ENCODE measurements at places on chromosomes 7 and 10. TPM values are rescaled to one million over a fixed set of nuclear protein-coding genes. Genes with fewer than 3 reads are reported as not detected.

DNA sequence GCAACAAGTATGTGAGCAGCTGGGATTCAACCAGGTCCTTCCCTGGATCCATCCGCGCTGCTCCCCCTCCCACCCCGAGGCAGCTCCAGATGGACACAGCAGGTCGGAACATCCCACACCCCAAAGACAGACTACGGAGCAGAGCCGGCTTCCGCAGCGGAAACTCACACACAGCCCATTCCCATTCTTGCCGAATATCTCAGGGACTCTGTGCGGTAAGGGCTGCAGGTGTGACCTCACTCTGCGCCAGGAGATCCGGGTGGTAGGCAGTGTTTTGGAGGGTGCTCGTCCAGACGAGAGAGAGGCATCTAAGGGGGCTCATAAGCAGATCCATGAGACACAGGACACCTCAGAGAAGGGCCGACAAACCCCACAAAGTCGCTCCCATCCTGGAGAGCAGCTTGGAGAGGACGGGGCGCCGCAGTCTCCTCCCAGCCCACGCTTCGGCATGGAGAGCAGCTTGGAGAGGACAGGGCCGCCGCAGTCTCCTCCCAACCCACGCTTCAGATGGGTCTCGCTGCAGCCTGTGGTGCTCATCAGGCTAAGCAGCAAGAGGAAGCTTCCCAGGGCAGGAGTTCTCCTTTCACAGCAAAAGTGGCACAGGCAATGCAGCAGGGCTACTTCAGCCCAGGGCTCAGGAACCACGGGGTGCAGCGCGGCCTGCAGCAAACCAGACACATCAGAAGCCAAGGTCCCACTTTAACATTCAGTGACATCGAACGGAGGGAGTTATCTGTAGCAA lies 179.9 kb downstream of the DIP2C start:
- no peak for DNase-seq

DNA sequence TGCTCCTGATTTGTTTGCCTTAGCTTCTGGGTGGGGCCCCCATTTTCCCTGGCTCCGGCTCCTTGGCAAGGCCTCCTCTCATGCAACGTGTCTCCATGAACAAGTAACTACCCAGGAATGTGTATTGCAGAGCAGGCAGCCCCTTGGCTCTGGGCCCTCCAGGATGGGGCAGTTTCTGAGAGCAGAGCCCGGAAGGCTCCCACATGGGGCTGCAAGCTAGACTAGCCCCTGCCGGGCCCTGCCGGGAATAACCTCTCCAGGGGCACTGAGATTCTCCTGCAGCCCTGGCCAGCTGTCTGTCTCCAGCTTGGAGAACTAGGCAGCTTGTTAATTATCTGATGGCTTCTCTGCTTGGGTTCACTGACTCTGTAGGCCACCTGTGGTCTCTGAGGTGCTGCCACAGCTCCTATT lies 184.0 kb upstream of the INHBA start:
- no peak for DNase-seq

DNA sequence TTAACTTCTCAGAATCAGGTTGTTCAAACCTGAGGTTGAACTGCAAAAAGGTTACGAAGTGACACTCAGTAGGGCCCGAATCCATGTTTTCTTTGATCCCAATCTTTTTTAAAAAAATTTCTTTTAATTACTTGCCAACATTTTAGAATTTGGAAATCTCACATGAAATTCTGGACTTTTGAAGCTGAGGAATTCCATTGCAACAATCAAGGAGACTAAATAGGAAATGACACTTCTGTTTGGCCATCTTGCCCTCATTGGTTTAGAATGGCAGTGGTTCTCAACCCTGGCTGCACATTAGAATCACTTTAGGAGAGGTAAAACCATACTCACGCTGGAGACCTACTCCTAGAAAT lies 471 bp upstream of the TOMM7 start:
- no peak for DNase-seq

DNA sequence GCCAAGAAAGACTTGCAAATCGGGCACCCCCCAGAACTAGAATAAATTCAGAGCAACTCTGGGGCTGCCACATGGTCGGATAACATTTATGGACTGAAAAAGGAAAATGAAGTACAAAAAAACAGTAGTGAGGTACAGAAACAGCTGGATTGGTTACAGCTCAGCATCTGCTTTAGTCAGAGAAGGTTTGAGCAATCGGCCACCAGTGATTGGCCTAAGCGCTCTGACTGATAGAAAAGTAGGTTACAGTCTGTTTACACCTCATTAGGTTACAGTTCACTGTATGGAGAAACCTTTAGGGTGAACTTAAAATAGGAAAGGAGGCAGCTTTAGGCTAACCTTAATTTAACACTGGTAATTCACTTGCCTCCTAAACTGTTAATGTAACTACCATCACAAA lies 102.0 kb upstream of the DKK1 start:
- DNase-seq, result no peak

- no peak for DNase-seq
Measured at GRCh38 chr10:132395704-132396493, 1.1 kb upstream of the PWWP2B start.

DNA sequence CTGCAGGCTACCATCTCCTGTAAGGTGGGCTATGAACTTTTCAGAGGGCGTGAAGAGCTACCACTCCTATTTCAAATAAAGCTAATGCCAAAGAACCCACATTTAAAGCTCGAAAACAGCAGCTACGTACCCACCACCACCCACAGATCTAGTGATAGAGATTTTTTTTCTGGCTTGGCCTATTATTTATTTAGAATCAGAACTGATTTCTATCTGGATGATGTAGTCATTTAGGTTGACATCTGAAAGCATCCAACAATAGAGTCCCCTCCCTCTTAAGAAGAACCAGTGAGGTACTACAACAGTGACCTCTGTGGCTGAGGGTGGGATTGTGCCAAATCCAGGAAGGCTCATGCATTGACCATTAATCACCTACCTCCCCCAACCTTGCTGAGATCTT lies 113.8 kb upstream of the ADO start:
- no peak for DNase-seq

GRCh38 chr10:117759266-117759665 lies 216.7 kb downstream of the EMX2 start:
- DNase-seq, result no peak

DNA sequence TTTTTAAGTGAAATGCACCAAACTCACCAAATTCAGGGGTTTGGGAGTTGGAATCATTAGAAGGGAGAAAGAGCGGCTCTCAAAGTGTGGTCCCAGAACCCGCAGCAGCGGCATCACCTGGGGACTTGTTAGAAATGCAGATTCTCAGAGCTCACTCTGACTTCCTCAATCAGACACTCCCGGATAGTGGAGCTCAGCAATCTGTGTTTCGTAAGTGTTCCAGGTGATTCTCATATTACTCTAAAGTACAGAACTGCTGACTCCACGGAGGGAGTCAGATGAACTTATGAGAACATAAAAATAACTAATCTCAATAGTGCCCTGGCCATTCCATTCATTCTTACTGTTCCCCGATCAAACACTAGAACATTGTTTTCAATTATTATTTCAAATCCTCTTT lies 358.7 kb upstream of the MYO3A start:
- DNase-seq, result no peak

GRCh38 chr7:77912293-77912692 lies 113.7 kb downstream of the PHTF2 start:
- DNase-seq, result no peak

GRCh38 chr7:123282181-123282580 lies 82.4 kb upstream of the SLC13A1 start:
- no peak for DNase-seq

- DNase-seq, result no peak
Measured at GRCh38 chr7:99397297-99397983, 11.0 kb downstream of the PDAP1 start.

- DNase-seq, result no peak
Measured at GRCh38 chr10:29780096-29780495, 145.3 kb upstream of the SVIL start.

- DNase-seq, result no peak
Measured at GRCh38 chr10:126384269-126384873, 3.9 kb downstream of the ADAM12 start.

The KAZALD1 gene
- total RNA-seq, result not detected

The ADRA2A gene
- not detected for total RNA-seq

All from activated CD8-positive, alpha-beta memory T cell treated with anti-CD3 and anti-CD28 coated beads, Interleukin-2, amount 10 ng/mL, durations not matched to agents 7 days and 5 days (primary cell).